T-helper 17 cell (primary cell): ENCODE measurements at places on chromosomes 16 and 17. TPM values are rescaled to one million over a fixed set of nuclear protein-coding genes. Genes with fewer than 3 reads are reported as not detected.

CLEC19A gene
- total RNA-seq = not detected

GLIS2 gene
- total RNA-seq = 0.10 TPM

JPH3 gene
- total RNA-seq = not detected

MED31 gene
- 36.6 TPM for total RNA-seq

PPP1R27 gene
- total RNA-seq = not detected

BRICD5 gene
- total RNA-seq = 4.0 TPM

GRCh38 chr16:50696126-50696525 is 2.7 kb downstream of the NOD2 start:
- no peak for DNase-seq

DNA sequence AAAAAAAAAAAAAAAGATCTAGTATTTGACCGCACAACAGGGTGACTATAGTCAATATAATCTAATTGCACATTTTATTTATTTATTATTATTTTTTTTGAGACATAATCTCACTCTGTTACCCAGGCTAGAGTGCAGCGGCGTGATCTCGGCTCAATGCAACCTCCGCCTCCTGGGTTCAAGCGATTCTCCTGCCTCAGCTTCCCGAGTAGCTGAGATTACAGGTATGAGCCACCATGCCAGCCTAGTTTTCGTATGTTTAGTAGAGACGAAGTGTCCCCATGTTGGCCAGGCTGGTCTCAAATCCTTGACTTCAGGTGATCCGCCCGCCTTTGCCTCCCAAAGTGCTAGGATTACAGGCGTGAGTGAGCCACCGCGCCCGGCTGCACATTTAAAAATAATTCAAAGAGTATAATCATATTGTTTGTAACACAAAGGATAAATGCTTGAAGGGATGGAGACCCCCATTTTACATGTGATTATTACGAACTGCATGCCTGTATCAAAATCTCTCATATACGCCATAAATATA is 794 bp downstream of the ANKS3 start:
- DNase-seq = no peak

- DNase-seq = no peak
Measured at GRCh38 chr16:9481747-9482730, 390.6 kb downstream of the HAPSTR1 start.

- DNase-seq = no peak
Measured at GRCh38 chr16:75804368-75804767, 78.1 kb upstream of the CPHXL start.

DNA sequence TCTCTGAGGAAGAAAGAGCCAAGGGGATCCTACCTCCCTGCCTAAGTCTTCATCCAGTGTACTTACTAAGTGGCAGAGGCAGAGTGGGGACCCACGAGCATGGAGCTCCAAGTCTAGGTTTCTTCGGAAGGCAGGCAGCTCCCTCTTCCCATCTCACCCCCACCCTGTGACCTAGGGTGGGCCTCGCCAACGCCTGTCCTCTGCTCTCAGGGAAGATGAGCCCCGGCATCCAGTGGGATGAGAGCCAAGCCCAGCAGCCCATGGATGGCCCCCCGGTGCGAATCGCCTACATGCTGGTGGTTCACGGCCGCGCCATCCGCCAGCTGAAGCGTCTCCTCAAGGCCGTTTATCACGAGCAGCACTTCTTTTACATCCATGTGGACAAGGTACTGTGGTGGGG is 8.3 kb downstream of the XYLT2 start:
- no peak for DNase-seq

DNA sequence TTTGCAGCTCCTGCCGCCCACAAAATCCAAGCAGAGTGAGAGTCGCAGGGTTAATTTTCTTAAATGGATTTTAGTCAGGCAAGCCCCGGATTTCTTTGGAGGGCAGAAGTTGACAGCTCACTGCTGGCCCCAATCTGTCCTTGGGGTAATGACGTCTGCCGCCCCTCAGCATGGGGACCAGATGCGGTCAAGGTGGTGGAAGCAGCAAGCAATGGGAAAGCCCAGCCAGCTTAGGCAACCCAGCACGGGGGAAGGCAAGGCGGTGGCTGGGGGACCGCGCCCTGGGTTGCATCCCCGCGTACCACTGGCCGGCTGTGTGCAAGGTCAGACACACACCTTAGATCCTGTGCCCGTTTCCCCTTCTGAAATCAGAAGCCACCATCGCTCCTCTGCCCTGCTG is 321.7 kb downstream of the C16orf95 start:
- DNase-seq = no peak

DNA sequence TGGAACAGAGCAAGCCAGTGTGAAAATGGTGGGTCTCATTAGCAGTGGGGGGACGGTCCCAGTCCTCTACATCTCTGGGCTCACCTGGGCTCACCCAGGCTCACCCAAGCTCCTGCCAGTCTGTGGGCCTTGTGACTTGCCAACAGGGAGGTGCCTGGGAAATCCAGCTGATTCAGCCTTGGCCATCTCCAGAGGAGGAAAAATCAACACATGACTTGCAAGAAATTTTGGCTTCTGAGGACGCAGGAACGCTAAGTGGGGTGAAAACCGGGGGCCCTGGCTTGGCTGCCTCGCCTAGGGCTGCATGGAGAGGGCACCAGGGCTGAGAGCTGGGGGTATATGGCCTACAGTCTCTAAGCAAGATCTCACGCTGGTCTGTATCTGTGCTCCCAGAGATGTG is 47.7 kb downstream of the VAC14 start:
- DNase-seq = no peak

DNA sequence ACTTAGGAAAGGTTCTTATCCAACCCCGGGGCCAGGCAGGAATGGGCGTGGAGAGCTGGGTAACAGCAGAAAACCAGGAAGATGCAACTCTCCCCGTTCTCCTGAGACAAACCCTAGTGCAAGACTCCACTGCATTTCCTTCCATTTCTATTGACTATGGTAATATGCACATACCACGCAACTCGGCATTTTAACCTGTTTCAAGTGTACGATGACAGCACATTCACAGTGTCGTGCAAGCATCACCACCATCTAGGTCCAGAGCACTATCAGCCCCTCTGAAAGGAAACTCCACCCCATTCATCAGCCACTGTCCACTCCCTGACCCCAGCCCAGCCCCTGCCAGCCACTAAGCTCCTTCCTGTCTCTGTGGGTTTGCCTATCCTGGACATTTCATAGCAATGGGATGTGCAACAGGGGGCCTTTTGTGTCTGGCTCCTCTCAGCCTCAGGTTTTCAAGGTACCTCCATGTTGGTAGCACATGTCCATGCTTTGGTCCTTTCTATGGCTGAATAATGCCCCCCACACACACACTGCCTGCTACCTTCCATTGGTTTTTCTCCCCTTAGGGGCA is 441.9 kb downstream of the SOX9 start:
- no peak for DNase-seq

GRCh38 chr17:57016764-57017116 is 38.8 kb downstream of the SCPEP1 start:
- DNase-seq = no peak

DNA sequence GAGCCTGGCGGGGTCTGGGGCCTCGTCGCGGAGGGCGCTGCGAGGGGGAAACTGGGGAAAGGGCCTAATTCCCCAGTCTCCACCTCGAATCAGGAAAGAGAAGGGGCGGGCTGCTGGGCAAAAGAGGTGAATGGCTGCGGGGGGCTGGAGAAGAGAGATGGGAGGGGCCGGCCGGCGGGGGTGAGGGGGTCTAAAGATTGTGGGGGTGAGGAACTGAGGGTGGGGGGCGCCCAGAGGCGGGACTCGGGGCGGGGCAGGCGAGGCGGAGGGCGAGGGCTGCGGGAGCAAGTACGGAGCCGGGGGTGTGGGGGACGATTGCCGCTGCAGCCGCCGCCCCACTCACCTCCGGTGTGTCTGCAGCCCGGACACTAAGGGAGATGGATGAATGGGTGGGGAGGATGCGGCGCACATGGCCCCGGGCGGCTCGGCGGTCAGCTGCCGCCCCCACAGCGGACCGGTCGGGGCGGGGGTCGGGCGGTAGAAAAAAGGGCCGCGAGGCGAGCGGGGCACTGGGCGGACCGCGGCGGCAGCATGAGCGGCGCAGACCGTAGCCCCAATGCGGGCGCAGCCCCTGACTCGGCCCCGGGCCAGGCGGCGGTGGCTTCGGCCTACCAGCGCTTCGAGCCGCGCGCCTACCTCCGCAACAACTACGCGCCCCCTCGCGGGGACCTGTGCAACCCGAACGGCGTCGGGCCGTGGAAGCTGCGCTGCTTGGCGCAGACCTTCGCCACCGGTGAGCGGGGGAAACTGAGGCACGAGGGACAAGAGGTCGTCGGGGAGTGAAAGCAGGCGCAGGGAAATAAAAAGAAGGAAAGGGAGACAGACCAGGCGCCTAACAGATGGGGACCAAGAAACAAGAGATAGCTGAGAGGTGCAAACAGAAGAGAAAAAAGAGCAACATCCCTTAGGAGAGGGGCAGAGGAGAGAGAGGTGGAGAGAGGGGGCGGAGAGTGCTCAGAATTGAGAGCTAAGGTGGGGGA is at the start of gene PNMT:
PNMT (plus strand) TSS at position 509 of the 980 bp plus-strand sequence; CDS start at position 532, 23 bp downstream.
- DNase-seq = peak; percentile 57
